ENCODE measurements at places on chromosomes 6 and 20. TPM values are rescaled to one million over a fixed set of nuclear protein-coding genes. Genes with fewer than 3 reads are reported as not detected.

PBOV1 gene
- total RNA-seq: not detected

NQO2 gene
- 66.6 TPM for total RNA-seq

CST5 gene
- total RNA-seq: not detected

PDE7B gene
- total RNA-seq: 6.5 TPM

SLC22A16 gene
- not detected for total RNA-seq

GPR63 gene
- total RNA-seq: 1.5 TPM

ITPR3 gene
- total RNA-seq: 5.4 TPM

RAET1E gene
- not detected for total RNA-seq

SEL1L2 gene
- 4.6 TPM for total RNA-seq

GRCh38 chr6:142952614-142953013 is 7.6 kb upstream of the HIVEP2 start:
- H3K4me3 ChIP-seq: no peak overlapping the region
- H3K36me3 ChIP-seq: no peaks in the 10 kb centered on the region
- no peak overlapping the region for H3K27ac ChIP-seq
- H3K27me3 ChIP-seq: no peaks in the 10 kb centered on the region
- peaks cover 7% of the 10 kb centered on the region for H3K4me1 ChIP-seq

GRCh38 chr6:129007701-129008373 is 124.9 kb downstream of the LAMA2 start:
- no peak overlapping the region for H3K4me3 ChIP-seq
- no peaks in the 10 kb centered on the region for H3K27me3 ChIP-seq
- peaks cover 36% of the 10 kb centered on the region for H3K4me1 ChIP-seq
- no peaks in the 10 kb centered on the region for H3K36me3 ChIP-seq
- DNase-seq: no peak
- no peak overlapping the region for H3K27ac ChIP-seq

DNA sequence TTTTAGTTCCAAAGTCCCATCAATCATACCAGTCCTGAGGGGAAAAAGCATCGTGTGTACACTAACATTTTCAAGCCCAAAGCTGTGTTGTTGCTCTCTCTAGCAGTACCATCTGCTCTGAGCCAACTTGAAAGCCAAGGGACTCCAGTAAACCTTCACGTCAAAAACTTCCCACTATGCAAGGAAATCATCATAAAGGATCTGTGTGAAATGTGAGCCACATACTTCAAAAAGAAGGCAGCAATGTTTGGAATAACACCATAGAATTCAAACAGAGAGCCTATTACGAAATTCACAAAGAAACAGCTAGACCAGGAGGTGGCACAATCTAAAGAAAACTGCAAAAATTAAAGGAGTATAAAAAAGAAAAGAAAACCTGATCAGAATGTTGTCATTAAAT is 399.8 kb upstream of the EPHA7 start:
- H3K4me1 ChIP-seq: no peaks in the 10 kb centered on the region
- no peak overlapping the region for H3K27ac ChIP-seq
- H3K36me3 ChIP-seq: no peaks in the 10 kb centered on the region
- no peak for DNase-seq
- no peaks in the 10 kb centered on the region for H3K27me3 ChIP-seq

- H3K36me3 ChIP-seq: peaks cover 32% of the 10 kb centered on the region
- no peaks in the 10 kb centered on the region for H3K27me3 ChIP-seq
- no peak for DNase-seq
- H3K4me1 ChIP-seq: no peaks in the 10 kb centered on the region
Observed at GRCh38 chr6:125078602-125079321, 74.8 kb upstream of the TPD52L1 start.

DNA sequence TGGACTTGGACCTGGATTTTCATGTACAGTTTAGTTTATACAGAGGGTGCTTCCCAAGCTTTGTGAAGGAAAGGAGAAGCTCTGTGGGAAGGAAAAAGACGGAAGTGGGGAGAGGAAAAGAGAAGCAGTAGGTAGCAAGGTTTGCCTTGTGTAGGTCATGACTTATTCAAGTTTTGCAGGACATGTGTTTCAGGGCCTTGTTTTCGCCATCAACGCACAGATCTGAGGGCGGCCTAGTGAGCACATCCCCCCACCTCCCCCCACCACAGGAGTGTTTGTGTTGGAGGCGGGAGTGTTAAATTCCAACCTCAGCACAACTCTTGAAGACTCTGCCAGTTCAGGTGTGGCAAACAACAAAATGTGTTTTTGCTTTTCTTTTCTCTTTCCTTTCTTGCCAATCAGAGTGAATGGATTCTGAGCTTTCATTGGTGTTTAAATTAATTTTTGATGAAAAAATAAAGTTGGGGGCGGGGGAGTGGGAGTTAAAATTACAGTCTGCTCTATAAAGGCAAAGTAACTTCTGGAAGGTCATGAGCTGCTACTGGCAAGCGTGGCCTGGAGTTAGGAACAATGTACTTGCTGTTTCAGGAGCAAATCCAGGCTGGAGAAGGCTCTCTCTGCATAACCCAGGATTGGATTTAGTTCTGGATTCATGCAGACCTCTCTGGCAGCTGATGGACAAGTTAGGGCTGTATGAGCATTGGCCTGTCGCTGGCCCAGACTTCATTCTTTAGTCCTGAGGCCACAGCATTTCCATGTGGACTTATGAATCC is 338.5 kb downstream of the CD83 start:
- no peaks in the 10 kb centered on the region for H3K4me1 ChIP-seq
- no peak overlapping the region for H3K27ac ChIP-seq
- no peaks in the 10 kb centered on the region for H3K36me3 ChIP-seq
- no peak overlapping the region for H3K4me3 ChIP-seq

DNA sequence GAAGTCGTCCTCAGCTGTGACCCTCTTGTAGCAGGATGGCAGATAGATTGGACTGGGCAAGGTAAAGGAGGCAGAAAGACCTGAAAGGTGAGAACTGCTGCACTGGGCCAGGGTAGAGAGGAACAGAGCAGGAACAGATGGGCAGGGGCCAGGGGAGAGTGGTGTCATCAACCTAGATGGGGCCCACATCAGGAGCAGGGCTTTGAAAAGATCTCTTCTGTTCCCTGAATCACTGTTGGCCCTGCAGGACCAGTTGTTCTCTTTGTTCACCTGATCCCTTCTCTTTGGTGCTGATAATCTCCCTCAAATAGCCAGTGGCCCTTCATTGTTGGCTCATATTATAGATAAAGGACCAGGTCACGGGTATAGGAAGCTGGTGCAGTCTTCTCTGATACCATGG is 59.9 kb downstream of the DTD1 start:
- DNase-seq: no peak
- H3K4me3 ChIP-seq: no peak overlapping the region
- H3K27me3 ChIP-seq: no peaks in the 10 kb centered on the region
- H3K4me1 ChIP-seq: no peaks in the 10 kb centered on the region

GRCh38 chr20:976033-976432 is 26.1 kb downstream of the RSPO4 start:
- no peaks in the 10 kb centered on the region for H3K4me1 ChIP-seq
- no peak overlapping the region for H3K27ac ChIP-seq
- DNase-seq: no peak
- H3K4me3 ChIP-seq: no peak overlapping the region
- no peaks in the 10 kb centered on the region for H3K36me3 ChIP-seq

DNA sequence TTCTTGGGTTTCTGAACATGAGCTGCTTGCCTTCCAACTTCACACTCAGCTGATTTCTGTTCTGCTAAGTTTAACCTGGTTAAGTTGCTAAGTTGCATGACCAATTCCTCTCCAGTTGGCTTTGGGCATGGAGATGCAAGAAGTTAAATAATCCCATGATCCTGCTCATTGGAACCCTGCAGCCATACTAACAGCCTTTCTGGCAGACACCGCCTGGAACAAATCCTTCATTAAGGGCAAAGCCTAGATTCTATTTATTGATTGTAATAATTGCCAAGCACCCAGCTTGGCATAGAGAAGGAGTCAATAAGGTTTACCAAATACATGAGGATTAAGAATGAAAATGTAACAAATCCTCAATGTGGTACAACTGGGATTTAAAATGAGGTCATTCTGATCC is 742.4 kb upstream of the CHD6 start:
- no peaks in the 10 kb centered on the region for H3K36me3 ChIP-seq
- DNase-seq: no peak
- no peak overlapping the region for H3K4me3 ChIP-seq
- H3K27ac ChIP-seq: no peak overlapping the region
- no peaks in the 10 kb centered on the region for H3K27me3 ChIP-seq

GRCh38 chr6:122808121-122808885 is 19.2 kb downstream of the SMPDL3A start:
- H3K36me3 ChIP-seq: no peaks in the 10 kb centered on the region
- H3K4me1 ChIP-seq: no peaks in the 10 kb centered on the region
- no peak for DNase-seq
- no peak overlapping the region for H3K27ac ChIP-seq

DNA sequence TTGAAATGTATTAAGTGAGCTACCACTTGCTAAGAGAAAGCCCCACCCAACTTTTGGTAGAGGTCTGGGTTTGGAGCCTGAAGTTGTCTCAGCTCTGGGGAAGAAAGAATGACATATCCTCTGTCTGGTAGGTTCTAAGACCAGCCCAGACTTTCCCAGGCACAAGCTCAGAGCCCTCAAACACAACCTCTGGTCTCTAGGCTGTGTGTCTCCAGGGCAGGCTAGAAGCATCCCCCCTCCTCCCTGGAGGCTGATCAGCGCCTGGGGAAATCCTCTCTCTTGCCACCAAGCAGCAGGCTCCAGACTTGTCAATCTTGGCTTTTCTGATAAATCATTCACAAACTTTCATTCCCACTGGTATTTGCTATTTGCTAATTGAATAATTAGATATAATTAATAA is 226.5 kb upstream of the CST7 start:
- no peak for DNase-seq
- no peaks in the 10 kb centered on the region for H3K36me3 ChIP-seq
- H3K4me3 ChIP-seq: no peak overlapping the region

- no peaks in the 10 kb centered on the region for H3K36me3 ChIP-seq
- DNase-seq: no peak
Observed at GRCh38 chr6:149249370-149250357, 67.8 kb upstream of the TAB2 start.

GRCh38 chr6:137944793-137945498 is 77.9 kb downstream of the TNFAIP3 start:
- DNase-seq: no peak
- no peak overlapping the region for H3K27ac ChIP-seq
- no peak overlapping the region for H3K4me3 ChIP-seq
- H3K36me3 ChIP-seq: no peaks in the 10 kb centered on the region
- H3K27me3 ChIP-seq: no peaks in the 10 kb centered on the region

DNA sequence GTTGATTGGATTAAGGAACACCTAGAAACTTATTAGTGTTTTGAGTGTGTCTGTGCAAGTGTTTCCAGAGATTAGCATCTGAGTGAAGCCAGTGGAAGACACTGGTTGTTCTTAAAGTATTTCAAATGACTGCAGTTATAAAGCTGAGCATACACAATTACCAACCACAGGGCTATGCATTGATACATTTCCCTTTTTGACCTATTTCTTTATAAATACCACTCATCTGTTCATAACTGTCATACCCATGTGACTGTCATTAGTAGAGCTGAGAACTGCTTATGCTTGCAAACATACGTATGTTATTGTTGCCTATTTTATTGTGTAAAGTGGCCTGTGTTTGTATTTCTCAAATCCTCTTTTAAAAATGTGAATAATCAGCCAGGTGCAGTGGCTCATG is 15.3 kb upstream of the ZC3H12D start:
- no peaks in the 10 kb centered on the region for H3K27me3 ChIP-seq
- H3K27ac ChIP-seq: no peak overlapping the region
- H3K4me3 ChIP-seq: no peak overlapping the region
- DNase-seq: no peak
- no peaks in the 10 kb centered on the region for H3K4me1 ChIP-seq
- H3K36me3 ChIP-seq: peaks cover 11% of the 10 kb centered on the region

DNA sequence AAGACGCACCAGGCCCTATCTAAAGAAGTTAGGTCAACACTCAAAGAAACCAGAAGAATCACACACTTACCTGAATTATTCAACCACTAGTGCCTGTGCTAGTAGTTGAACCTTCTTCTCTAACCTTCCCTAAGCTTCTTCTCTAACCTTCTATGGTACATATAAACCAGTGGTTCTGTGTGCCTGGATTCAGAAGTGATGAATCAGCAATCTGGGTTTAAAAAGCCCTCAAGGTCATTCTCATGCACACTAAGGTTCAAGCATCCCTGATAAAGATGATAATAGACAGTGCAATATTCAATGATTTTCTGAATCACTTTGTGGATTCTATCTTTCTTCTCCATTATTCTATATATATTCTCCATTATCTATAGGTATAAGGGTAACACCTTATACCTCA is 271.4 kb upstream of the TBX18 start:
- no peaks in the 10 kb centered on the region for H3K36me3 ChIP-seq
- no peak overlapping the region for H3K27ac ChIP-seq
- no peak for DNase-seq
- H3K27me3 ChIP-seq: no peaks in the 10 kb centered on the region
- no peak overlapping the region for H3K4me3 ChIP-seq

- H3K27me3 ChIP-seq: no peaks in the 10 kb centered on the region
- H3K4me1 ChIP-seq: no peaks in the 10 kb centered on the region
- H3K36me3 ChIP-seq: no peaks in the 10 kb centered on the region
Observed at GRCh38 chr6:71588490-71588889, 297.9 kb upstream of the RIMS1 start.

DNA sequence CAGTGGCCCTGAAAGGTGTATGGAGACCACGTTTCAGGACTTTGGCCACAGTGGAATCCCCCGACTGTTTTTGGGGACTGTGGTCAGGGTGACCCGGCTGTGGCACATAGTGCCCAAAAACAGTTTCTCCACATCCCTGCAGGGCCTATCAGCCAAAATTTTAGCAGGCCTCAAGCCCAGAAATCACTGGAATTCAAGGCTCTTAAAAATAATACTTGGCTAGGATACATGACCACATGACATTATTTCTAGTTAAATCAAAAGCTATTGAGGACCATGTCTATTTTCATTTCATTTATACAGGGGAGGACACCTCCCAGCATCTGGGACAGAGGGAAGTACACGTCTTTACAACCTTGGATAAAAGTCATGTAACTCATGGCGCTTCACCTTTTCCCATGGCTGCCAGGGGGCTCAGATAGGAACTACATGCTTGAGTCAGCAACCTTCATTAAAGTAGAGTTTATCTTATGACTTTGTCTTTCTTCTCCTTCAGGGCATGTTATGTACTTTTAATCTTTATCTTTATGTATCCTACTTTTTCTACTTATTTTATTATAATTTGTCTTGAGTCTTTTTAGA is 70.8 kb upstream of the CD93 start:
- H3K36me3 ChIP-seq: no peaks in the 10 kb centered on the region
- H3K27ac ChIP-seq: no peak overlapping the region
- no peak overlapping the region for H3K4me3 ChIP-seq
- DNase-seq: no peak

DNA sequence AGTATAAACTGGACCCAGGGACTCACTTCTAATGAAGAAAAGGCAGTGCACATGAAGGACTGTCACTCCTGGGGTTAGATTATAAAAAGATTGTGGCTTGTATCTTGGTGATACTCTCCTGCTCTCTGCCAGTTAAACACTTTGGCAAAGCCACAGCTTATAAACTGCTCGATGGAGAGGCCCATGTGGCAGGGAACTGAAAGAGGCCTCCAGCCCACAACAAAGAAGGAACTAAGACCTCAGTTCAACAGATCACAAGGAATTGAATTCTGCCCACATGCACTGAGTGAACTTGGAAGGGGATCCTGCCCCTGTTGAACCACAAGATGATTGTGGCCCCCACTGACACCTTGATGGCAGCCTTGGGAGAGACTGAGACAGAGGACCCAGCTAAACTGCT is 363.8 kb downstream of the CBLN4 start:
- no peaks in the 10 kb centered on the region for H3K4me1 ChIP-seq
- no peak overlapping the region for H3K4me3 ChIP-seq
- no peaks in the 10 kb centered on the region for H3K27me3 ChIP-seq
- DNase-seq: no peak
- H3K36me3 ChIP-seq: no peaks in the 10 kb centered on the region
- no peak overlapping the region for H3K27ac ChIP-seq
